ENCODE measurements at places on chromosomes 13 and 19.

- DNase-seq = no peak
Measured at GRCh38 chr19:38417544-38418506, 8.2 kb downstream of the RASGRP4 start.

DNA sequence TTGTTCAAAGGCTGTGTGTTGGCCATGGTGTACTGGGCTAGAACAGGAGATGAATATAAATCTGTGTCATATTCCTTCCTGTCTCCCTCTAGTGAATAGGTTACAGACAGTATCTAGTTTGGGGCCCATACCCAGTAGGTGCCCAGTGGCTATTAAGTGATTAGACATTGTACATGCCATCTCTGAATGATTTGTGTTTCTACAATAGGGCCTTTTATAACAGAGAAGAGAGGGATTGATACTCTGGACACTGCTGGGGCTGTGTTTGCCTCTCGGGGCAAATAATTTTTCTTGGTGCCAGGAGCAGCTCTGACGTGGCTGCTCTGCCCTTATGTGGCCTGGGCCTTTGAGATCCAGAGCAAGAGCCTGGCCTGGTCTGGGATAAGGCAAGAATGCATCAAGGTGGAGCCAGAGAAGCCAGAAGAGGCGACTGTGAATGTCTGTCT is 403.1 kb downstream of the SPRY2 start:
- no peak for DNase-seq

- peak; percentile 39 for DNase-seq
Measured at GRCh38 chr13:112102243-112102642, 35.3 kb downstream of the SOX1 start.

DNA sequence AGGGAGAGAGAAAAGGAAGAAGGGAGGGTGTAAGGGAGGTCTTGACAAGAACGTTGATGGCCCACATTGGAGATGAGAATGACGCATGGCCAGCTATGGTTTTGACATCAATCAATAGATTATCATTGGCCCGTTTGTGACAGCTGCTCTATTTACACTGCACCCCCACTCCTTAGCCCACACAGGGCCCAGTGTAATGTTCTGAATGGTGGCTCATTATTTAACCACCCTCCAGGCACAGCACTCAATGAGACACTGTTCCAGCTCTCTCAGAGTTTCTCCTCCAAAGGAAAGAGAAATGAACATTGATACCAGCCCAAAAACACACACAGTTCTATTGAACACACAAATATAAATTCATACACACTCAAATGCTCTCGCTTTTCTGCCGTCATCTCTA is 173.0 kb upstream of the IPO5 start:
- DNase-seq = no peak

- no peak for DNase-seq
Measured at GRCh38 chr13:65336916-65337315, 1893.2 kb downstream of the PCDH9 start.

- no peak for DNase-seq
Measured at GRCh38 chr13:108528303-108528702, 101.1 kb upstream of the MYO16 start.

DNA sequence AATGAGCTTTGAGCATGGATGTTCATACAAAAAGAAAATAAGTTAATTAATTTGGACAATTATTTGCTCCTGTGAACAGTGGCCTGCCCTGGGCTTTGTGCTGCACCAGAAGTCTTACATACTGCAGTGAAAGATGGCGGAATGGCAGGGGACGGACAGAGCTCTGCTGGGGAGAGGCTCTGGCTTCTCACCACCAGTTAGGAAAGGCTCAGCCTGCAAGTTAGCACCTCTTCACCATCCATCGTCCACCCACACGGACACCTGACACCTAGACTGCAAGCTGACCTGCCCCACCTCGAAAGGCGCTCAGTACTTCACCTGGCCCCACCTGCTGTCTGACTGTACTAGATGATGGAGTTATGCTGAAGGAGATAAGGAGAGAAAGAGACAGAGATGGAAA is 203.9 kb upstream of the IRS2 start:
- no peak for DNase-seq

- no peak for DNase-seq
Measured at GRCh38 chr19:601790-602189, 12.1 kb downstream of the HCN2 start.

- DNase-seq = no peak
Measured at GRCh38 chr19:34512254-34512822, 30.8 kb downstream of the WTIP start.

DNA sequence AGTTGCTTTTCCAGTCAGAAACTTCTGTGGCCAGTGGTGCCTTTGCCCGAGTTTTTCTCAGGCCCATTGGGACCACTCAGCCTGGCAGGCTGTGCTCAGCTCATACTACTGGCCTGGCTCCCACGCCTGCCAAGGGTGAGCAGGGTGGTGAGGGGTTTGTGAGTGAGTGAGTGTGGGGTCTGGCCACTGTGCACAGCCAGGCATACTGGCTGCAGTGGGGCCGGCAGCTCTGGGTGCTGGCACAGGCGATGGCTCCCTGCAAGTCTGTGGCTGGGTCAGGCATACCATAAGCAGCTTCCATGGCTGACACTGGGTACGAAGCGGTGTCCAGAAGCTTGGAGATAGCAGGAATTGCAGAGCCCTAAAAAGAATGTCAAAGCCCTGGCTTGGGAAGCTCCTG is 161.0 kb downstream of the SLITRK6 start:
- no peak for DNase-seq

- no peak for DNase-seq
Measured at GRCh38 chr13:20808874-20809273, 35.1 kb upstream of the EEF1AKMT1 start.

DNA sequence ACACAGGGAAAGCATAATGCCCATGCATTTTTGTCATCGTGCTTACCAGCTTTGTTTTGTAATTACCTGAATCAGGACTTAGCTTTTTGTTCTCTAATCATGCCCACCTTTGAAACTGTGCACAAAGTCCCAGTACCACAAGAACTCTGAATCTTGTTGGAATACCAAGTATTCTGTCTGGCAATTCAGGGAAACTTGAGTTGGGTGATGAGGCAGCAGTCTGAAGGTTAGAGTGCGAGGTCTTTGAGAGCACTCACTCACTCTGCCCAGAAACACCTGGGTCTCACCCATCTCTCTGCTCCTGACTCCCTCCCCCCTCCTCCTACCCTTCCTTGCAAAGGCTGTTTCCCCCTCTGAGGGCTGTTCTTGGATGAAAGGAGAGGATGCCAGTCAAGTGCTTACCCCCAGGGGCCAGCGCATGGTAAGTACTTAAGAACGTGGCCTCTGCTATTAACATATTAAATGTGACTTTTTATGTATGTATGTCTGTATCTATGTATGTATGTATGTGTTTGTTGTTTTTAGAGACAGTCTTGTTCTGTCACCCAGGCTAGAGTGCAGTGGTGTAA is 22.4 kb downstream of the SIPA1L3 start:
- DNase-seq = peak; percentile 16

GRCh38 chr13:62038214-62038613 is 622.6 kb upstream of the PCDH20 start:
- no peak for DNase-seq

- no peak for DNase-seq
Measured at GRCh38 chr13:96161141-96161540, 71.2 kb downstream of the HS6ST3 start.

- DNase-seq = no peak
Measured at GRCh38 chr19:55923556-55923955, 8.6 kb downstream of the NLRP13 start.

DNA sequence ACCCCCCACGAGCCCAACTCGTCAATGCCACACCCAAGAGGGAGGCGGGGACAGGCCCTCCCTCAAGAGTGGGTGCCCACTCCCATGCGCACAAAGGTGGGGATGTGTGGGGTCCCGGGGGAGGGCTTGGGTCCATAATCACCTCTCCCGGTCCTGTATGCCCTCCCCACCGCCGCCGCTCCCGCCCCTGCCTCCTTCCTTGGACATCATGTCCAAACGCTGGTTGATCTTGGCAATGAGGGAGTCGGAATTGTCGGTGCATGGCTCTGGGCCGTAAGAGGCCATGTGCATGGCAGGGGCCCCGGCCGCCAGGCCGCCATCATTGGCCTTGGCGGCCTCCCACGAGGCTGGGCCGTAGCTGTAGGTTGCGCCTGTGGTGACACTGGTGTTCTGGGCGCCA is 5.9 kb downstream of the AKAP8 start:
- DNase-seq = no peak

DNA sequence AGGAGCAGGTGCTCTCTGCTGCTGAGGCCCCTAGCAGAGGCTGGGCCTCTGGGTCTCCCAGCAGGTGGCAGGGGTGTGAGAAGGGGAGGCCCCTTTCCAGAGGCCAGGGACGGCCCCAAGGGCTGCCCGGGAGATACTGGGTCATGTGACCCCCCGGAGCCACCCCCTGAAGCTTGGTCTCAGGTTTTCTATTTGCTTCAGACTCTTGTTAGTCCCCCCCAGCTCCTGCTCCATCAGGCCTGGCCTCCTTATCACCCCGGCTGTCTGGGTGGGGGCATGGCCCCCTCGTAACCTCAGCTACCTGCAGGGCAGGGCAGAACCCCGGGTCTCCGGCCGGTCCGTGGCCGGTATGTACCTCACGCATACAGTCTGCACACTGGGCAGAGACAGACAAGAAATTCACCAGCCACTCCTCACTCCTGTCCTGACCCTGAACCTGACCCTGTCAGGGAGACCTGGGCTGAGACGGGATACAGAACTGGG is 13.2 kb upstream of the TCF3 start:
- DNase-seq = no peak

- no peak for DNase-seq
Measured at GRCh38 chr13:101109005-101109404, 307.3 kb downstream of the NALCN start.

- DNase-seq = no peak
Measured at GRCh38 chr13:114063545-114064449, 68.6 kb downstream of the RASA3 start.

GRCh38 chr13:61414686-61415057 is 977 bp downstream of the PCDH20 start:
- no peak for DNase-seq

DNA sequence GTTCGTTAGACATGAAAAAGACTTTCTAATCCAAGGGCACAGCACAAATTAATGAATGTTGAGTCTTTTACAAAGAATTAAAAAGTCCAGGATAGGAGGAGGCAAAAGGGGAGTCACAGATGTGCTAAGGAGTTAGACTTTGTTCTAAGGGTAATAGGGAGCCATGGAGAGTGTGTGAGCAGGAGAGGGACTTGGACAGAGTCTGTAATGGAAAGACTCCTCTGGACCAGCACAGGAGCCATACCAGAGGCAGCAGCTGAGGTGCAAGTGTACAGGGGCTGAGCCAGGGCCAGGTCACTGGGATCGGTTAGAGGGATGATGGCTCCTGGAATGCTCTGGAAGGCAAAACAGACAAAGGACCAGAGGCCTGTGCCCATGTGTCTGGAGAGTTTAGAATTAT is 10.5 kb downstream of the GTPBP3 start:
- DNase-seq = no peak

GRCh38 chr13:24223341-24224231 is 63.1 kb downstream of the SPATA13 start:
- DNase-seq = no peak

- DNase-seq = no peak
Measured at GRCh38 chr19:8482696-8483095, 19.7 kb downstream of the PRAM1 start.

DNA sequence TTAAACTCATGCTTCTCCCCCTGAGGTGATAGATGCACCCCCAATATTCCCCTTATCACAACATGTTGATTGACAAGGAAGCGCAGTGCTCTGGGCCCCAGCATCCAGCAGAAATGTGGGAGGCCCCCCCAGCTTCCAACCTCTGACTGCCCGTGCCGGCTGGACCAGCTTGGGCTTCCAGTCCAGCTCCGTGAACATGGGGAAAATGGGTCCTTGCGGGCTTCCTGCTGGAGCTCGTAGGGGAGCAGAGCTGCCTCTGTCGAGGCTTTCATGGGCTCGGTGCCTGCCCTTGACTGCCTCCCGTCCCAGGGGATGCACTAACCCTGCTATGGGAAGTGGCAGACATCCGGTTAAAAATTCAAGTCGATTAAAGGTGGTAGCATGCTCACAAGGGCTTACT is 188.9 kb downstream of the COL4A1 start:
- DNase-seq = no peak

DNA sequence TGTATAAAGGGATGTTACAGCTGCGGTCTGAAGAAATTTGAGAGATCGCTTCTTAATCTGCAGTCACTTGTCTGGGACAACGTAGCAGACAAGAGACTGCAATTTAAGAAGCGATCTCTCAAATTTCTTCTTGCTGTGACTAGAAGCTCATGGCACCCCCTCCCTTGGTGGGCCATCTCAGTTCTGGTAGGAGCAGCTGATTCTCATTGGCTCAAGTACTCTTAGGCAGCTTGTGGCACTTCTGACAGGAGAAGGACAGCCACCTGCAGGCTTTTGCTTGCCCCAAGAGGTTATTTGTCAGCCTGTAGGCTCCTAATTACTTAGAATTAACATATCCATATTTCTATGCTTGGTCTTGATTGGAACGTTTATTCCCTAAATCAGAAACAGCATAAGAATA is 503.0 kb downstream of the DCT start:
- DNase-seq = peak; percentile 94

GRCh38 chr13:108795841-108796240 is 166.4 kb downstream of the MYO16 start:
- DNase-seq = no peak

GRCh38 chr13:97307882-97308624 is 85.9 kb downstream of the MBNL2 start:
- no peak for DNase-seq

- no peak for DNase-seq
Measured at GRCh38 chr13:40101708-40102359, 446.4 kb downstream of the COG6 start.

GRCh38 chr13:94323764-94324758 is 155.4 kb downstream of the DCT start:
- DNase-seq = no peak

GRCh38 chr19:47419030-47419783 is at the start of gene MEIS3:
Gene MEIS3, minus strand, starts transcription at chr19:47419527. Its CDS starts 446 bp downstream, at chr19:47419081.
- DNase-seq = no peak
